ENCODE measurements at places on chromosomes 2 and 18.

- no peak for DNase-seq
Measured at GRCh38 chr18:13175754-13176210, 42.8 kb upstream of the LDLRAD4 start.

- no peak for DNase-seq
Measured at GRCh38 chr18:55839343-55839742, 251.4 kb upstream of the TCF4 start.

- no peak for DNase-seq
Measured at GRCh38 chr2:122174061-122174460, 418.6 kb downstream of the TSN start.

DNA sequence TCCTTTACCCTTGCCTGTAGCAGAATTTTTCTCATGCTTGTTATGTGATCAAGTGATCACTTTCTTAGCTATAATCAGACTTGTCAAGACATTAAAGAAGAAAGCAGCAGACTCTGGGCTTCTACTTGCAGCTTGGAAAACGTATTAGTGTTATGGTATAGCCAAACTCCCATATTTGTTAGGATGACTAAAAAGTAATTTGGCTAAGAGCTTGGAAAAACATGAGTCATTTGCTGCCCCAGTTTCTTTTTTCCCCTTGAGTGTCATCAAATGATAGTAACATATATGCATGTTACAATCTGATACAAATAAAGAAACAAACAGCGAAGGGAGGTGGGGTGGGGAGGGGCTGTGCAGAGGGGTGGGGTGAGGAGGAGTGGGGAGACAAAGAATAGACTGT, 155.5 kb downstream of the IKZF2 start:
- no peak for DNase-seq

- DNase-seq, result no peak
Measured at GRCh38 chr18:3118195-3119010, 101.4 kb downstream of the MYOM1 start.

- no peak for DNase-seq
Measured at GRCh38 chr2:23585273-23586170, 200.5 kb downstream of the KLHL29 start.

- no peak for DNase-seq
Measured at GRCh38 chr2:105117565-105117964, 79.7 kb downstream of the MRPS9 start.

DNA sequence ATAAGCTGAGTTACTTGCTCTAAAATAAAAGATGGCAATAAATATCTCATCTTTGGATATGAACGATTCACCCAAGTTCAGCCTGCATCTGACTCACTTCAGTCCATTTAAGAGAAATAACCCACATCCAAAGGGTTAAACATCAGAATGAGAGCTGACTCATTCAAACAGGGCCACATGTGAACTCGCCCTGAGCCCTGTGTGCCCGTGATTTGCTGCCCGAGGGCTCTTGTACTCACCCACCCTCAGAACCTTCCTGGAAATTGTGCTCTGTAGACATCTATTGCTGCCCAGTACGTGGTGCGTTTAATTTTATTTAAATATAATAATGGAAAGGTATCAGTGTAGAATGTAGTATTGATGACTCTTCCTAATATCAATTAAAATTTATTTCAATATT, 66.9 kb upstream of the RBM44 start:
- no peak for DNase-seq

All from KG1 (cell line).